A549 treated with Hydrocortisone at 1 μM for 4 hours (cell line): ENCODE measurements at places on chromosomes 1 and 21. TPM values are rescaled to one million over a fixed set of nuclear protein-coding genes. Genes with fewer than 3 reads are reported as not detected.

The SH2D2A gene
- 3.0 to 3.8 TPM (median 3.7 TPM) in 5 replicates for total RNA-seq

The NHLH1 gene
- total RNA-seq, result 0.35 to 0.76 TPM (median 0.42 TPM) in 5 replicates

The HES4 gene
- 15.6 to 64.4 TPM (median 55.7 TPM) in 5 replicates for total RNA-seq

The PLA2G4A gene
- 7.6 to 11.2 TPM (median 9.6 TPM) in 5 replicates for total RNA-seq

The ADCY10 gene
- total RNA-seq, result 0.03 to 0.38 TPM (median 0.10 TPM) in 3 of 5 replicates, not detected in the others

The CLCA4 gene
- 0.02 to 0.03 TPM in 2 of 5 replicates, not detected in the others for total RNA-seq
